HCEC 1CT (cell line): ENCODE measurements at places on chromosomes 11 and 22.

- no peak for DNase-seq
These were observed 299.8 kb downstream of the MIAT start for GRCh38 chr22:26957176-26957575.

DNA sequence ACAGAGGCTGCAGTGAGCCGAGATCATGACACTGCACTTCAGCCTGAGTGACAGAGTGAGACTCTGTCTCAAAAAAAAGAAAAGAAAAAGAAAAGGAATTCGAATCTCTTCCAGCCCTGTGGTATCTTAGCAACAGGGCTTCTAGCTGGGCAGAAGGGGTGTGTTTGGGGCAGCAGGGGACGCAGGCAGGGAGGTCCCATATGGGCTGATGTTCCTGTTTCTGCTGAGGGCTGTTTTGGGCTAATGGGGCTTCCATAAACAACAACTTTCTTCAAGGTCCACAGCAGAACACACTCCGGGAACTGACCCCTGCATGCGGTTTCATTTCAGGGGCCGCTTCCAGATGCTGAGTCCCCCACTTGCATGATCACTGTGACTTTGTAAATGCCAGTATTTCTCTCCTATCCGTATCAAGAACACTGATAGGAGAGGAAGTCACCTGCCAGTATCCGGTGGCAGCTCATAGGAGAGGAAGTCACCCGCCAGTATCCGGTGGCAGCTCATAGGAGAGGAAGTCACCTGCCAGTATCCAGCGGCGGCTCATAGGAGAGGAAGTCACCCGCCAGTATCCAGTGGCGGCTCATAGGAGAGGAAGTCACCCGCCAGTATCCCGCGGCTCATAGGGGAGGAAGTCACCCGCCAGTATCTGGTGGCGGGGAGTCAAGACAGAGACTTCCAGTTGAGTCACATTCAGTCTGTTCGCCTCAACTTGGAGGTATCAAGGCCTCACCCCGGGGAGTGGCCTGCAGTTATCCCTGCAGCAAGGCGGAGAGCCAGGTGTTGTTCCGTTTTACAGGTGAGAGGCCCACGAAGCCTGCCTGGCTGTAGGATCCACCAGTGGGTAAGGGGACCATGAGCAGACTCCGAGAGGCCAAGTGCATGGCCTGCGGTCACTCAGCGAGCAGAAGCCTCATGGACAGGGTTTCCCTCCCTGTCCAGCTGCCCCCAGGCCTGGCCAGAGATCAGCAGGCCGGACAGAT is 8.3 kb upstream of the FGF19 start:
- no peak for DNase-seq

DNA sequence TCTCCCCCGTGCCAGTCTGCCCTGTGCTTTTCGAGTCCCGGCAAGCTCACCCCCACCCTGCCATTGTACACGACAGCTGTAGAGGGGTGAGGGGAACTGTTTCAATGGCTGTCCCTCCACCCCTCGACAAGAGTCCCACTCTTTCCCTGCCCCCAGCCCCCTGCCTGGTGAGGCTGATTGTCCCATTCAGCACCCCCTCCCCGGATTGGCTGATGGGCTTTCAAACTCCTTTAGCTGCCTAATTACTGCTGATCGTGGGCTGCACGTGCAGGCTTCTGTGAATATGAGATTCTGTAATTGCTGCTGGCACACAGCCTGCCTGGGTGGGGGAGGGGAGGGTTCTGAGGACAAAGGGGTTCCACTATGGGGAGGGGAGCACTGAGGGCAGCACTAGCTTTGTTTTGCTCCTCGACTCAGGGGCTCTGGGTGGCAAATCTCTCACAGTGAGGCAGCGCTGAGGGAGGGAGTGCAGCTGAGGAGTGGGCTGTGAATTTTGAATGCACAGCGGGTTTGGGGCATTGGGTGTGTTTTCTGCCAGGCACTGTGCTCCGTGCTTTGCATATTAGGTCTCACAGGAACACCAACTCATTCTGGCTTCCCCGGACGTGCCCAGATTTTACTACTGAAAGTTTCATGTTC is 42.6 kb upstream of the ACCSL start:
- no peak for DNase-seq

DNA sequence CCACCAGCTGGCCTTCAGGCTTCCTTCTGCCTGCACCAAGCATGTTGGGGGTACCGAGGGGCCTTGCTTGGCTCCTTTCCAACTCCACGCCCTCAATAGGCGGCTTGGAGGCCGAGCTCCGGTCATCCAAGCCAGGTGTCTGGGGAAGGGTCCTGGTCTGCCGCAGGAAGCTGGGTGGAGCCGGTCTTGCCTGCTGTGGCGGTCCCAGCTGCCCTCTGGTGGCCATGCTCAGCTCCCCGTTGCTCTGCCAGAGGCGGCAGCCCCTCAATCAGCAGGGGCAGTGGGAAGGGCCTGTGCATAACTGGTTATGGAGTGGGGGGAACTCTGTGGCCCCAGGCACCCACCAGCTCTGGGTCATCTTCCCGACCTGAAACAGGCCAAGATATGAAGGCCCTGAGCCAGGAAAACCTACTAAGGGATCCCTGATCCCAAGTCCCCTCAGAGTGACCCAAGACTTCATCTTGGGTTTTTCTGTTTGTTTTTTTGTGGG is 3.2 kb downstream of the ARVCF start:
- no peak for DNase-seq
